ENCODE measurements at places on chromosomes 7 and 10. TPM values are rescaled to one million over a fixed set of nuclear protein-coding genes. Genes with fewer than 3 reads are reported as not detected.

DNA sequence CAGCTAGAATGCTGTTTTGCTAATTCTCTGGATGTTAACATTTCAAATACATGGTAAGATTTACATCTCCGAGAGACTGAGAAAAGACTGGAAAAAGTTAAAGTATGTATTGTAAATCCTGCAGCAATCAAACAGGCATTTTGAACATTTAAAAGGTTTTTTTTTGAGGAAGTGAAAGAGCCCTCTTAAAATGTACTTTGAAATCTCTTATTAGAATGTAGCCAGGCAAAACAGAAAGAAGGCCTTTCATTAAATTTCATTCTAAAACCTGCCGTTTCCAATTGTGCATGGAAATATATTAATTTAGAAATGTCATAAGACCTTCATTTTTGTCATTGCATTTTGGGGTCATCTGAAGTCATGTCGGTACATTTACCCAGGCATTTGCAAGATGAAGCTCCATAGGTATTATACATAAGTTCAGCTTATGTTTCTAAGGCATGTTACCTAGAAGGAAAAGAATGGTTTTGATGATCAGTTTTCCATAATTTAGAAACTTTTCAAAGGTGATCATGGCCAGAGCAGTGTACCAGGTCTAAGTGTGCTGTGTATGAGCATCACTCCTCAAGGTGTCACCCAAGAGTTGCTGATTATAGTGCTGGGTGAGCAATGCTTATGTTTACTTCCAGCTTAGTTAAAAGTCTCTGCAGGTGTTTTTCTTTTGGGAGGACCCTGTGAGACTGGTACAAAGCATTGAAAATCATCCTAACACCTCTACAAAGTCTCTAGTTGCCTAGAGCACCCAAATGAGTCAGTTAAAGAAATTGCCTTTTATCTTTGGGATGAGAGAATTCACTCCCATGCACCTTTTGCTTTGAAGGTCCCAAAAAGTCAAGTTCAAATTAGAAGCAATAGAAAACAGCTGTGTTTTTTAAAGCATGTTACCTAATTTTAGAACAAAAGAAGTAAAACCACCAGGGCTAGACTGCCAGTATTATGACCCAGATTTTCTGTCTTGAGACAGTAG, 7.1 kb downstream of the ZNF736 start:
- no peak for DNase-seq

DNA sequence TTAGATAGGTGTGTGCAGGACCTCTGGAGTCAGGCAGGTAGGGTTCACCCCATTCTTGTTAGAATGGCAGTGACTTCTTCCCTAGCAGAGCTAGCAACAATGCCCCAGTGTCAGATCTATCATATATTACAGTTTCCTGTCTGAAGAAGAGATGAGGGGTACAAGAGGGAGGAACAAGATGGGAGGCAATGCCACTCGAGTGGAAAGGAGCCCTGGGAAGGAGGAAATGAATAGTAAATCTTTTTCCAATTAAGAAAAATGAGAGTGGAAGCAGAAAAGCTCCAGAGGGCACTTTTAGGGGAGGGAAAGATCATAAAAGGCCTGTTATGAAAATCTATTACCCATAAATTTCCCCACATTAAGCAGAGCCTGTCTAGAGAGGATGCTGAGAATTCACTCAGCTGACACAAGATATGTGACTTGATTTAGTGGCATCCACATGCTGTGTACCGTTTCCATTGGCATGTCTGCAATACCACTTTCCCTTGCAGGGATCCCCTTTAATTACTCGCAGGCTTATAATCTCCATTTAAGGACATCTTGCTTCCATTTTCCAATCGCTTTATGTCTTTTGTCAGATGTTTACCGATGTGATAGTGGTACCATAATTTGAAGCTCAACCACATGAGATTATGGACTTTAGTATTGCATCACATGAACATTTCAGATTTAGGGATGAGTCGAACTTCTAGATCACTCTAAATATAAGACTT, 70.0 kb upstream of the AGBL3 start:
- DNase-seq = no peak

The DLX6 gene
- polyA plus RNA-seq = not detected

GRCh38 chr10:53682458-53682857, 909.9 kb upstream of the MBL2 start:
- DNase-seq = no peak

- no peak for DNase-seq
Observed at GRCh38 chr10:131905267-131905571, 4.4 kb downstream of the PPP2R2D start.

The EN2 gene
- polyA plus RNA-seq = not detected

The GRID2IP gene
- not detected for polyA plus RNA-seq

DNA sequence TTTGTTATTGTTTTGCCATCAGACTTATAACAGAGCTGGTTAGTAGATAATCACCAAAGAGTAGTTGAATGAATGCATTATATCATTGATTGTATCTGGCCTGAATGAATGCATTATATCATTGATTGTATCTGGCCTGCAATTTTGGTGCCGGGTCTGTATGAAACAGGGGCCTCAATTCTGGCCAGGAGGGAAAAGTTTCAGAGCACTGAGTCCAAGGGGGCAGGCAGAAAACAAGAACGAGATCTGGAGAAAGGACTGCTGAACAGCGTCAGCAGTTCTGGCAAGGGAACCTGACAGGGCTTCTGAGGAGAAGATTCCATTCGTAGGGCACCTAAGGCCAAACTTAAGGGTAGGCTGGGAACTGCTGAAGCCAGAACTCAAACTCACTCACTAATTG, 128.0 kb downstream of the SEMA3C start:
- DNase-seq = no peak

The C10orf120 gene
- not detected for polyA plus RNA-seq

The CPA4 gene
- polyA plus RNA-seq = not detected

The ITIH5 gene
- polyA plus RNA-seq = not detected

GRCh38 chr10:34786464-34786863, 28.6 kb downstream of the PARD3 start:
- DNase-seq = no peak

GRCh38 chr10:93299195-93299594, 182.9 kb downstream of the MYOF start:
- no peak for DNase-seq

DNA sequence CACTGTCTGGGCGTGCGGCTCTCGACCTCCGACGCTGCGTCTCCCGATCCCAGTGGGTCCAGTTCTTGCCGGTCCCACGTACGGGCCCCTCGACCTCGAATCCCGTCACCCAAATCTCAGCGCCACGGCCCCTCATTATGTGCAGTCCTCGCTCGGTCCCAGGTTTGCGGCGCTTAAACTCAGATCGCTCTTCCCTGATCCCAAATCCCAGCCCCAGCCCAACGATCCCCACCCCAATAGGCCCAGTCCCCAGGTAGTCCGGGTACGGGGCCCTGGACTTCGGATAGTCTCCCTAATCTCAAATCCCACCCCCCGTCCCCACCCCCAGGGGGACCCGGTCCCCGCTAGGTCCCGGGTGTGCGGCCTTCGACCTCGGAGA, 666 bp downstream of the HNRNPF start:
- no peak for DNase-seq

- DNase-seq = no peak
Observed at GRCh38 chr7:80357530-80357929, 154.3 kb downstream of the GNAT3 start.

DNA sequence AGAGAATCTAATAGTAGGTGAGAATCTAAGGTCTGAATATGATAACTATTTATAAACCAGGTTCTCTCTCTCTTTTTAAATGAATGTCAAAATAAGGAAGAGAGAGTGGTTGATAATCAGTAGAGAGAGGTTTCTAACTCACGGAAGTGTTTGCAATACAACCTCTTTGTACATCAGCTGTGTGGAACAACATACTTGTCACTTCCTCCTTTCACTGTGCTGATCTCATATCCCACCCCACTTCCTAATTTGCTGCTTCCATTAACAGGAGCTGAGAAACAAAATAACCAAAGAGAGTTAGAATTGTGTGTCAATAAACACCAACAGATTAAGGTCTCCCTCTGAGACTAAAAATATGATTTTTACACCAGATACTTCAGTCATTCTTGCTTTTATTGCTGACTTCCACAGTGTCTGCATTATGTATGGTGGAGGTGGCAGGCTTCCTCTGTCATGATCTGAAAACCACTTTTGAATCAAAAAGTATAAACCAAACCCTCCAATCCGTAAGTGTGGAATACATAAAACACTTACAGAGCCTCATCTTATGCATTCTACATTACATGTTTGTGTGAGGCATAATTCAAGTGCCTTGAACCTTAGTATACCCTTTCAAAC, 25.0 kb downstream of the CACUL1 start:
- peak; percentile 40 for DNase-seq

- no peak for DNase-seq
Observed at GRCh38 chr10:28569506-28570159, 36.7 kb downstream of the WAC start.

GRCh38 chr10:104433669-104434068, 80.0 kb downstream of the CFAP58 start:
- no peak for DNase-seq

GRCh38 chr10:3978761-3979160, 193.8 kb upstream of the KLF6 start:
- no peak for DNase-seq

Measured in immature natural killer cell (primary cell).